ENCODE measurements at places on chromosomes 11 and 22.

- no peak for DNase-seq
Measured at GRCh38 chr11:72627594-72628281, 46.5 kb downstream of the PDE2A start.

- DNase-seq = peak; percentile 81
Measured at GRCh38 chr22:19962246-19962908, 20.8 kb upstream of the TXNRD2 start.

- DNase-seq = no peak
Measured at GRCh38 chr11:111836721-111837120, 34.7 kb downstream of the ALG9 start.

DNA sequence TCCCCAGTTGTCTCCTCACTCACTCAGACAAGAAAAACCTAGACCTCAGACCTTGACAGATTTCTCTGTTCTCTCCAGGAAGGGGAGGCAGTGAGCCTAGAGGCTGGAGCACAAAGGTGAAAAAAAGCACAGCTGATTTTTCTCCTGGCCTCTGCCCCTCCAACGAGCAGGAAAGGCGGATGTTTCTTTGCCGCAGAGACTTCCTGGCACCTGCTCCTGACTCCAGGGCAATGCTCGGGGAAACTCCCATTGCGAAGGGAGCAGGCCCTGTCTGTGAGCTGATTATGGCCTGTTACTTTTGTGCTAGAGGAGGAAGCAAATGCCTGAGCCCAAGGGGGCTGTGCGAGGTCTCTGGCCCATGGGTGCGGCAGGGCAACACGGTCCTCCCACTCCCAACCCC, 25.4 kb downstream of the MS4A10 start:
- no peak for DNase-seq

GRCh38 chr11:19938866-19939265, 221.4 kb downstream of the DBX1 start:
- DNase-seq = peak; percentile 51

GRCh38 chr11:35683728-35684339, 21.3 kb downstream of the TRIM44 start:
- no peak for DNase-seq

DNA sequence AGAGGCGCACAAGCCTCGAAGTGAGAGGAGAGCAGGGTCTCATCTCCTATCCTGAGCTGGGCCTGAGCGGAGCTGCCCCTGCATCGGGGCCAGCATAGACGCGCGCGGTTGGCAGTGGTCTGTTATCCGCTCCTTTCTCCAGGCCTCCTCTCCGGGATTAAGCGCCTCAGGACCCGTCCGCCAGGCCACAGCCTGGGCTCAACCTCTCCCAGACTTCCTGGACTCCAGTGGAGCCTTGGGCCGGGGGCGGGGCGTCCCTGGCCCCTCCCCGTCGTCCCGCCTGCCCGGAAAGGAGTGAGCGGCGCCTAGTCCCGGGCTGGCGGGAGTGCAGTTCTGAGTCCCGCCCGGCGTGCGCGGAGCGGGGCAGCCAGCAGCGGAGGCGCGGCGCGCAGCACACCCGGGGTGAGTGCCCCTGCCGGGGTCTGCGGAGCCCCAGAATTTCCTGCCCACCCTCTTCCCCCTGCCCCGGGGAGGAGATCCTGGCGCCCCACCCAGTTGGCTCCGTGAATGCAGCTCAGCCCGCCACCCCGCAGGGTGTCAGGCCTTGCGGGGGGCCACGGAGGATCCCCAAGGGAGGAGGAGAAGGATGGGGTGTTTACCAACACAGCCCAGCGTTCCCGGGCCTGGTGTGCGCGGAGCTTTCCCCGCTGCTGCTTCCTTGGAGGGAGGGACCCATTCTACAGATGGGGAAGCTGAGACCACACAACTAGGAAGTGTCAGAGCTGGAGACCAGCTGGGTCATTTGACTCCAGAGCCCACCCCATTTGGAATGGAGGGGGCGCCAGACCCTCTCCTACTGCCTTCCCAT, at the start of gene TCIRG1:
TCIRG1 (plus strand) TSS at position 308 of the 808 bp plus-strand sequence. CDS start 2,247 bp downstream, outside the sequence.
- peak; percentile 78 for DNase-seq

DNA sequence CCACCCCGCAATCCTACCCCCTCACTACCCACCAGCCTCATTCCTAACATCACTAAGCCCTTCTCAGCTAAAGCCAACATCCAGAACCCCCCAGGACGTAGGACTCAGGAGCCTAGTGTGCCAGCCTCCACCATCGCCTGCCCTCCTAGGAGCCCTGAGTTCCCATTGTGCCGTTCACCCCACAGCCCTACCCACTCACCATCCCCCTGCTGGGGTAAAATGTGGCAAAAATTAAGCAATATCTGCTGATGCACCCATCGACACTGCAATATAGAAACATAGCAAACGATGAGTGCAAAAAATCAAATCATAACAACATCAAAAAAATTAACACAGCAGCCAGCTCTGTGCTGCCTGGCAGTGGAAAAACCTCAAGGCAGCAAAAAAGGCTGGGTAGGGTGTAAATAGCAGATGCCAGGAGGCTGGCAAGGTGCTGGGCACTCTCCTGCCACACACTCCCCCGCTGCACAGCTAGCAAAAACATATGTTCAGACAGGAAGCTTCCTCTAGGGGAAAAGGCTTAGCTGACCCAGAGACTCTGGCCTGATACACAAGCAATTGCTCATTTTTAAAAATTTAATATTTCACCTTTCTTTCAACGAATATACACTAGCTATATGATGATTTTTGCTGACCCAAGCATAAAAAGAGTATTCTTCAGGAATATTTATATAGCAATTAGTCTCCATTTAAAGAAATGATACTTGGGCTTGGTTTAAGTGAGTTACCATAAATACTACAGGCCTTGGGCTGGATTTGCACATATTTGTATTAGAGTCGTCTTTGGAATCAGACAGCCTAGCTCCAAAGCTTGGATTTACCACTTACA, 33.8 kb downstream of the PRDM10 start:
- DNase-seq = no peak

GRCh38 chr22:23069502-23070357, 589 bp upstream of the GNAZ start:
- peak; percentile 95 for DNase-seq

GRCh38 chr22:28801845-28802594, 1.7 kb upstream of the XBP1 start:
- DNase-seq = peak; percentile 41

DNA sequence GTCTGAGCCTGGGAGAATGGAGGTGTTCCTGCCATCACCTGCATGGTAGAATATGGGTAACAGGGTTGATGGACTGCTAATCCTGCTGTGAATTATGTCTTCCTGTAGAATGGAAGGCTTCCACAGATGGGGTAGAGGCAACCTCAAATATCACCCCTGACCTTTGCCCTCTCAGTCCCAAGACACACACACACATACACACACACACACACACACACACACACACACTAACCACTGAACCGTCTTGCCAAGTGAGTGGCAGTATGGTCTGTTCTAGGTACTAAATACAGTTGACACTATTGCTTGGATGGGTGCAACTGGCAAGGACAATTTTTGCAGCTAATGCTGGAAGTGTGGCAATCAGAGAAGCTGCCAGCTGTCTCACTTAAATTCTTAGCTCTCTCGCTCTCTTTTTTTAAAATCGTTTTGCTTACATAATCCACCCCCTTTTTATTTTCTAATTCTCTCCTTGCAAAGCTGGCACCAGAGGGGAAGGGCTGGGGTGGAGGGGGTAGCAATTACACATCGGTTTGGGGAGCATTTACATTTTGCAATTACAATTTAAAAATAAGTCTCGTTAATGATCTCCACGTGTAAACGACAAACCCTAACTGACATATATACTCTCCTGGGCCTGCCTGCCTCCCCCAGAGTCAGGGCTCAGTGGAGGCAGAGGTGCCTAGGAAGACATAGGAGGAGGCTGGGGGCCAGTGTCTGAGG, 162.6 kb downstream of the FEZ1 start:
- DNase-seq = no peak

- DNase-seq = no peak
Measured at GRCh38 chr22:36532466-36532865, 3.5 kb upstream of the EIF3D start.

DNA sequence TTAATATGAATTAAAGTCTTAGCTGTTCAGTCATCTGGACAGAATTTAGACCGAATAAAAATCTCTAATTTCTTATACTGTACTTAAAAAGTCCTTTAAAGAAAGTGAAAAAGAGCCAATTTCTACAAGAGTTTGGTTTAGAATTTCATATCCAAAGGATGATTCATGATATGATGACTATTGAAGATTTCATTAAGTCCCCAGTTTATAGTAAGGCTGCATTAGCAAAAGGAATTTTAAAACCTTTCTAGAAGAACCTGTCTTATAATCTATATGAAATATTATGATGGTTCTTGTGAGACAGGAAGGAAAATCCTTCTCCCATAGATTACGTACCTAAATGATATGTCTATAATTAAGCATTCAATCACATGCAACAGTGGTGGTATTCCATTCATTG, 34.8 kb downstream of the TSG101 start:
- no peak for DNase-seq

DNA sequence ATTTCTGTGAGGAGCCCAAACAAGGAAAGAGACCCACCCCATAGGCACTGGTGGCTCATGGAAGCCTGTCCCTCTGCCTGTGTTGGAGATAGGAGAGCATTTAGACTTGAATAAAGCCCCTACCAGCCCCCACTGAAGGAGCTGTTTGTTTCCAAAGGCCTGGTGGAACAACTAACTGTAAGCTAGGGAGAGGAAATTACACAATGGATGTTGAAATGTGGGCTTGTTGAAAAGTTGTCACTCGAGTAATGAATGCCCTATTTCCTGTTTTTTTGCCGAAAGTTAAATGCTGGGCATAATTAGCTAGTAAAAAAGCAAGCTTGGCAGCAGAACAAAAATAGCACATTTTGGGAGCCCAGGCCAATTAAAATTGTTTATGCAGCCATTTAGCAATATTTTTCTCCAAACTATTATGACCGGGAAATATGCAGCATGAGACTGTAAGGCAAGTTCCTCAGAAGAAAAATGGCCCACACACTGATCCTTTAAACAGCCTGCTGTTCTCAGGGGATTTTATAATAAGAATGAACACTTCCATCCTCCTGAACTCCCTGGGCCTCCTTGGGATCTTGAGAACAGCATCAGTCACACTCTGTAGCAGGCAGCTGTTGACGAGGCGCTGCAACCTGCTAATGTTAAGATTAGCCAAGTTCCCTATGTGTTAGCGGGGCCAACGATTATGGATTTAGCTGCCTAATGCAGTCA, 38.6 kb upstream of the LMO2 start:
- no peak for DNase-seq

DNA sequence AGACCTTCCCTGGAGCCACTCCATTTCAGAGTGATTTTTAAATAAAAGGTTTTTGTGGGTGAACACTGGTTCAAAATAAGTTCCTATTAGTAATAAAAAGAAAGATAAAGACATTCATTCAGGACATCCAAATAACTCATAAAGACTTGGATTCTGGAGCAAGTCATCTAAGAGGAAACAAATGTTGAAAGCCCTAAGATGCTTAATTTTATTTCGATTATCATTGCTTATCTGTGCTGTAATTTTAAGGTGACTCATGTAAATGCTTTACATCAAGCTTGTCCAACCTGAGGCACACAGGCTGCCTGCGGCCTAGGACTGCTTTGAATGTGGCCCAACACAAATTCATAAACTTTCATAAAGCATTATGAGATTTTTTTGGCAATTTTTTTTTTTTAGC, 34.2 kb upstream of the DBX1 start:
- no peak for DNase-seq

DNA sequence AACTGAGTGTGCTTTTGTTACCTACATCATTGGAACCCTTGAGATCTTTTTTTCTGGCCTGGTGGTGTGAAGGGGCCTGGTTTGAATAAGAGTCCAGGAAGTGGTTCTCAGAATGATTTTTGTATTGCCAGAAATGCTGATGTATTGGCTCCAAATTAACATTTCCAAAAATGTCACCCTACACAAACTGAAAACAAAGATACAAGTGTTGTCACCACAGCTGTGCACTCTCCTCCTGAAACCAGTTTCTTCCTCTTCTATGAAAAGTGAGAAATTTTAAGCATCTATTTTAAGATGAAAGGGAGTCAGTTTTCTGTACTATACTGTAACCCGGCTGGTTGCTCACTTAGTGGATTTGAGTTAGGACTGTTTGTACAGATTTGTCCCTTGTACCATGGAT, 218.8 kb downstream of the PGR start:
- no peak for DNase-seq

GRCh38 chr11:90344546-90344945, 121.7 kb upstream of the CHORDC1 start:
- DNase-seq = peak; percentile 3

DNA sequence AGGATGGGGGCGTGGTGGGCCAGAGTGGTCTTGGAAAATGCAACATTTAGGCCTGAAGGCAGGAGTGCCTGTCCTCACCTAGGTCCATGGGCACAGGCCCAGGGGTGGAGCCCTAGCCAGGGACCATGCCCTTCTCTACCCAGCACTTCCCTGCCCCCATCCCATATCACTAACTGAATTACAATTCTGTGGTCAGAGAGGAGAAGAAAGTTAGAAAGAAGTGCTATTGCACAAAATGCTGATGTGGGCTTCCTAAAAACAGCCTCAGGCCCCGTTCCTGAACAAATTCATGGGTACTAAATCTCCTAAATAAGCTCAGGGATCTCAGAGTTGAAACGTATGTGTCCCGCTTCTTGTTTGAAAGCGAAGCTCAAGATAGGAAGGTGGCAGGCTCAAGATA, 3.5 kb upstream of the ASRGL1 start:
- DNase-seq = no peak

- no peak for DNase-seq
Measured at GRCh38 chr22:46262449-46263215, 511 bp downstream of the PKDREJ start.

- DNase-seq = peak; percentile 83
Measured at GRCh38 chr22:46122511-46122971, 27.8 kb upstream of the PPARA start.

GRCh38 chr11:16862726-16863125, 124.3 kb downstream of the C11orf58 start:
- DNase-seq = no peak

DNA sequence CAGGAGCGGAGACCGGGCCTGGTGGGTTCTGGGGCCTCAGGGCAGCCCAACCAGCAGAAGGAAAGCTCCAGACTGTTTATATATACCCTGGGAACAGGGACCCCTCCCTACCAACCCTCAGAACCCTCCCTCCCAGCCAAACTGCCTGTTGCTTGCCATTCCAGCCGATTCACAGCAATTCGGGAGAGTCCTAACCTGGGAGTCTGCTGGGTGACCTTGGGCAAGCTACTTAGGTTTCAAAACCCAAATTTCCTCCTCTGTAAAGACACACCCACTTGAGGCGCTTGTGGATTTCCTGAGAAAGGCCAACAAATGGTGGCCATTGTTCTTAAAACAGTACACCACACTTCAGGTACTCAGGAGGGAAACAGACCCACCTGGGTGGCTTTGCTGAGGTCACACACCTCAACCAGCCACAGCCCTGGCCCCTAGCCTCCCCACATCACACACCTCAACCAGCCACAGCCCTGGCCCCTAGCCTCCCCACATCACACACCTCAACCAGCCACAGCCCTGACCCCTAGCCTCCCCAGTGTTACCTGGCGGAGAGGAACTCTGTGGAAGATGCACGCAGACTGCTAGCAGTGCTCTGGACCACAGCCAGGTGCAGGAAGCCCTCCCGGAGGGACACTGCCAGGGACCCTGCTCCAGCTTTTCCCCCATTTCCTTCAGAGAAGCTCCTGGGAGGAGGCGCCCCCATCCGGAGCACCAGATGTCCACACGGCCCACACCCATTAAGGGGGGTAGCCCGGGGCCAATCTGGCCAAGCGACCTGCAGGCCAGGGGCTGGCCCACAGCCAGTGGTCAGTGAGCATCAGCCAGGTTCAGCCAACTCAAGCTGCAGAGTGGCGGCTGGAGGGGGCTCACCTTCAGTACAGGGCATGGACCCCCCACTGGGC, 6.2 kb downstream of the SHISA8 start:
- no peak for DNase-seq

Data from Calu3 (cell line).